ENCODE measurements at places on chromosomes 4 and X. TPM values are rescaled to one million over a fixed set of nuclear protein-coding genes. Genes with fewer than 3 reads are reported as not detected.

DNA sequence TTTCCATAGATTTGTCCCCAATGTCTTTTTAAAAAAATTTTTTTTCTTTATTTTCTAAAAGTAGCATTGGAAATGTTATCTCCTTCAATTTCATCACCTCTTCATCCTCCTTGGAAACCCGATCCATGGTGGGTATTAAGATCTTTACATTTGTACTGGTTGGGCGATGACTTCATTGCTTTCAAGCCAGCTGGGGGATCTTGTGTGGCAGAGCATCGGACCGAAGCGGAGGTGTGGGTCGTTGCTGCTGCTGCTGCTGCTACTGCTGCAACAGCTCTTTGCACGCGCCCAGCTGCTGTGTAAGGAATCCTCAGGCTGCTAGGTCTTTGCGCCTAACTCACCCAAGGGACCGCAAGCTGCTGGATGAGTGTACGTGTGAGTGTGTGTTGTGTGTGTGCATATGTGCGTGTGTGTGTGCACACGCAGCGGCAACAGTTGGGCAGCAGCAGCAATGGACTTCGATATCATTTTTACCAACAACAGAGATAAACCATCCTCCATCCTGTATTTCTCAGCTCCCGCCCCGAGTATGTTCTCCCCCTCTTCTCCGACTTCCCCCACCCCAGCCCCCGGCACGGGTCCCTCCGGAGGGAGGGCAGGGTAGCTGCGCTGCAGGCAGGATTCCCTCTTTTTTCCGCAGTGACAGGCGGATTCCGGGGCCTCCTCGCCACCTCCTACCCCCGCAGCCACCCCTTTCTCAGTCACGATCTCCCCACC lies 768 bp upstream of the CDKL5 start:
- DNase-seq: peak; percentile 31
- H3K27ac ChIP-seq: peak overlapping the region; percentile 44
- peaks cover 14% of the 10 kb centered on the region for H3K4me1 ChIP-seq
- H3K27me3 ChIP-seq: no peaks in the 10 kb centered on the region
- peak overlapping the region; percentile 81 for H3K4me3 ChIP-seq

- H3K4me3 ChIP-seq: no peak overlapping the region
- no peaks in the 10 kb centered on the region for H3K27me3 ChIP-seq
- no peaks in the 10 kb centered on the region for H3K4me1 ChIP-seq
- H3K36me3 ChIP-seq: no peaks in the 10 kb centered on the region
- no peak for DNase-seq
These were observed 49.4 kb downstream of the DTHD1 start for GRCh38 chr4:36330796-36331195.

GRCh38 chrX:78922754-78923153 lies 22.4 kb upstream of the P2RY10 start:
- H3K27ac ChIP-seq: no peak overlapping the region
- DNase-seq: no peak
- H3K36me3 ChIP-seq: no peaks in the 10 kb centered on the region
- H3K4me1 ChIP-seq: no peaks in the 10 kb centered on the region
- H3K4me3 ChIP-seq: no peak overlapping the region

GRCh38 chr4:3470244-3471097 lies 7.4 kb downstream of the DOK7 start:
- H3K4me1 ChIP-seq: no peaks in the 10 kb centered on the region
- H3K27ac ChIP-seq: no peak overlapping the region
- no peaks in the 10 kb centered on the region for H3K27me3 ChIP-seq
- DNase-seq: no peak
- H3K4me3 ChIP-seq: no peak overlapping the region

- H3K36me3 ChIP-seq: no peaks in the 10 kb centered on the region
- H3K4me1 ChIP-seq: peaks cover 24% of the 10 kb centered on the region
- H3K4me3 ChIP-seq: no peak overlapping the region
- no peak for DNase-seq
These were observed 21.3 kb downstream of the ABCG2 start for GRCh38 chr4:88137112-88137511.

DNA sequence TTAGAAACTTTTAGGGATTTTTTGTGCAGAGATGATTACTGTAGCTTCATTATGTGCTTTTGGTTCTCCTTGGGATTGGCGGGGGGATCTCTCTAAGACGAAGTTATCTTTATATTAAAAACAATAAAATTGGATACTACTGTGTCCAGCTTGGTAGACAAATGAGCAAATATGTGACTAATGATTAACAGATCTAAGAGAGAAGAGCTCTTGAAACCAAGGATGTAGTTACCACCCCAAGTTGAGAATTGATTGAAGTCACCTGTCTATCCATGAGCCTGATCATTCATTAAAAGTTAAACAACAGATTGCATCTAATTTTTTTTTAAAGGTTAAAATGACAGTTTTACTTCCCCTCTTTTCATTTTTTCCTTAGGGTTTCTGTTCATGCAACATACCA lies 8.7 kb downstream of the PAICS start:
- H3K4me3 ChIP-seq: no peak overlapping the region
- no peak overlapping the region for H3K27ac ChIP-seq
- no peak for DNase-seq
- no peaks in the 10 kb centered on the region for H3K27me3 ChIP-seq

- H3K27ac ChIP-seq: no peak within 1 kb of the TSS
- no peak within 1 kb of the TSS for H3K4me3 ChIP-seq
- H3K27me3 ChIP-seq: no peaks in the 10 kb centered on the region
- H3K36me3 ChIP-seq: no peaks in the 10 kb centered on the region
- no peaks in the 10 kb centered on the region for H3K4me1 ChIP-seq
These were observed at the start of gene MTMR8 for GRCh38 chrX:64394874-64395567. MTMR8 (minus strand) TSS chrX:64395452; CDS start chrX:64395363, 89 bp downstream.

GRCh38 chr4:22031423-22031822 lies 82.9 kb upstream of the KCNIP4 start:
- no peak overlapping the region for H3K4me3 ChIP-seq
- no peaks in the 10 kb centered on the region for H3K27me3 ChIP-seq
- no peak for DNase-seq

PALLD gene
- 99.8 TPM for total RNA-seq

GRCh38 chr4:156786713-156787112 lies 184.9 kb downstream of the PDGFC start:
- H3K4me3 ChIP-seq: no peak overlapping the region
- peaks cover 14% of the 10 kb centered on the region for H3K4me1 ChIP-seq
- no peaks in the 10 kb centered on the region for H3K36me3 ChIP-seq
- H3K27ac ChIP-seq: no peak overlapping the region

GRCh38 chrX:46044486-46044885 lies 500.7 kb downstream of the ZNF674 start:
- no peaks in the 10 kb centered on the region for H3K27me3 ChIP-seq
- H3K27ac ChIP-seq: no peak overlapping the region
- H3K4me1 ChIP-seq: no peaks in the 10 kb centered on the region
- H3K4me3 ChIP-seq: no peak overlapping the region
- no peak for DNase-seq

- no peak for DNase-seq
- no peaks in the 10 kb centered on the region for H3K4me1 ChIP-seq
- no peaks in the 10 kb centered on the region for H3K36me3 ChIP-seq
- H3K4me3 ChIP-seq: no peak overlapping the region
These were observed 103.9 kb downstream of the ADGRA3 start for GRCh38 chr4:22412013-22412412.

DNA sequence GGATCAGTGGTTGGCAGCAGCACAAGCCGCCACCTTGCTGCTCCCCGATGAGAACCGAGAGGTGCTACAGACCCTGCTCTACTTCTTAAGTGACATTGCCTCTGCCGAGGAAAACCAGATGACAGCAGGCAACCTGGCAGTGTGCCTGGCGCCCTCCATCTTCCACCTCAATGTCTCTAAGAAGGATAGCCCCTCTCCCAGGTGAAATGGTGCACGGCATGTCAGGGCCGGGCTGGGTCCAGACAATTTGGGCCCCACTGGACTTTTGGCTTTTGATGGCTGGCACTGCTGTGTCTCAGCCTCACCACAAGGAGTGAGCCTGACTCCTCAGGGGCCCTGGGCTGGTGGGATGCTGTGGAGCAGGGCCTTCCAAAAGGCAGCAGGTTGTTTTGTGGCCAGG lies 74.1 kb downstream of the STARD8 start:
- no peaks in the 10 kb centered on the region for H3K27me3 ChIP-seq
- H3K4me1 ChIP-seq: no peaks in the 10 kb centered on the region
- no peak overlapping the region for H3K27ac ChIP-seq
- no peaks in the 10 kb centered on the region for H3K36me3 ChIP-seq

PCDH7 gene
- 1.2 TPM for total RNA-seq

- DNase-seq: no peak
- peaks cover 13% of the 10 kb centered on the region for H3K4me1 ChIP-seq
- no peaks in the 10 kb centered on the region for H3K36me3 ChIP-seq
- 0 out of 2 replicates have a peak overlapping the region, but pooled peaks have one; percentile 1 for H3K27ac ChIP-seq
- no peaks in the 10 kb centered on the region for H3K27me3 ChIP-seq
These were observed 136.8 kb downstream of the TET2 start for GRCh38 chr4:105283501-105283900.

DNA sequence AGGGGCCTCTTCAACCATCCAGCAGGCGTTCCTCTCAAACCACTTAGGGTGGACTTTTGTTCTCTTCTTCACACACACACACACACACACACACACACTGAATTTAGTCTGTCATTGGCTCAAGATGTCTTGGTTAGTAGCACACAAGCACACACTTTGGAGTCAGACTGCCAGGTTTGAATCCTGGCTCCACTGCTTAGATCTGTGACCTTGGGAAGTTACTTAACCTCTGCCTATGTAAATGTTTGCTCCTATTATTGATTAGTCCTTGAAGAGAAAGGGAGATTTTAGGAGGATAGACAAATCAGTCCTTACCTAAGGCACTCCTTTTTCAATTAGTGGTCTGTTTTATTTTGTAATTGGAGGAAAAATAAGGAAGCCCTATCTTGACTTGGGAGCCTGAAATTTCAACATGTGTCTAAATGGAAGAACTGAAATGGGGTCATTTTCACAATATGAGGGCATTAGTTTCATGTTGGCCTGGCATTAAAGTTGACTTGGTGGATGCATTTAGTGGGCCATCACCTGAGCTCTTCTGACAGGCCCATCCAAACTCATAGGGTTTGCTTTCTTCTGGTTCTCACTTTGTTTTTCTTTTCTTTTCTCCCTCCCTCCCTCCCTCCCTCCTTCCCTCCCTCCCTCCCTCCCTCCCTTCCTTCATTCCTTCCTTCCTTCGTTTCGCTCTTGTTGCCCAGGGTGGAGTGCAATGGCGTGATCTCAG lies 13.3 kb upstream of the TMEM131L start:
- no peaks in the 10 kb centered on the region for H3K36me3 ChIP-seq
- H3K4me3 ChIP-seq: no peak overlapping the region
- H3K27ac ChIP-seq: no peak overlapping the region

RCHY1 gene
- total RNA-seq: 34.0 TPM

DNA sequence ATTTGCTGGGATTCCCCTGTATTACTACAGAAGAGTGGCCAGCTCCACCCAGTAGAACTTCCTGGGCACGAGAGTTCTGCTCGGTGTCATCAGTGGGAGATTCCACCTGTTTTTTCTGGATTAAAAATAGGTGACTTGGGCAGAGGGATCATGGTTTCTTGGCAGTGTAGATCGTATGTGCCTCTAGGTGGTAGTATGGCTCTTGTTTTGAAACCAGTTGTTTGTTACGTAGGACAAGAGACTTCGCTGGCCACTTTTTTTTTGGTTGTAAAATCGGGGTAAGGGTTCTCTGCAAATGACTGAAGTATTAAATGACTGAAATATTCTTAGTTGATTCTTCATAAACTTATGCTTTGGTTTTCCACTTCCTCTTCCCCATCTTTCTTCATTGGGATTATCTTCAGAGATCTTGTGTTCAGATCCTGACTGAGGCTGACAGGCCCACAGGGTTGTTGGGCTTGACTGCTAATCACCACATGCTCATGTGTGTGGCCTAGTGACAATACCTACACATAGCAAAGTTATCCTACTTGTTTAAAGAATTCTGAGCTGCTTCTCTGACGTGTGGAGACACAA lies 43.8 kb upstream of the WDR1 start:
- no peaks in the 10 kb centered on the region for H3K27me3 ChIP-seq
- DNase-seq: no peak
- no peak overlapping the region for H3K4me3 ChIP-seq
- H3K4me1 ChIP-seq: no peaks in the 10 kb centered on the region
- H3K36me3 ChIP-seq: no peaks in the 10 kb centered on the region

DNA sequence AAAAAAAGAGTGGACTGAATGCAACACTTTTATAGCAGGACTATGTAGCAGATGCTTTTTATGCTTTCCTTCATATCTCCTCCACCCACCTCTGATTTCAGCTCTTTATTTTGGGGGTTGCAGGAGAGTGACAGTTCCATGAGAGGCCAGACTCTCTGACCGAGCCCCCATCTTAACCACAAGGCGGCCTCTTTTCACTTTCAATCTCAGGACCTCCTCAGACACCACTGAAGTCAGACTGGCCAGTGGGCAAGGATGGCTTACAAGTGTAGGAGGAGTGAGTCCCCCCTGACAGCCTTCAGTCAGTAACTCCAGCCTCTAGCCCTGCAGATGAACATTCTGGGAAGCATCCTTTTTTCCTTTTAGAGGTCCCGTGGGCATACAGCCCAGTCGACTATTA lies 140.8 kb downstream of the FRAS1 start:
- H3K4me3 ChIP-seq: no peak overlapping the region
- no peak for DNase-seq
- no peaks in the 10 kb centered on the region for H3K27me3 ChIP-seq
- no peak overlapping the region for H3K27ac ChIP-seq
- H3K4me1 ChIP-seq: no peaks in the 10 kb centered on the region

DNA sequence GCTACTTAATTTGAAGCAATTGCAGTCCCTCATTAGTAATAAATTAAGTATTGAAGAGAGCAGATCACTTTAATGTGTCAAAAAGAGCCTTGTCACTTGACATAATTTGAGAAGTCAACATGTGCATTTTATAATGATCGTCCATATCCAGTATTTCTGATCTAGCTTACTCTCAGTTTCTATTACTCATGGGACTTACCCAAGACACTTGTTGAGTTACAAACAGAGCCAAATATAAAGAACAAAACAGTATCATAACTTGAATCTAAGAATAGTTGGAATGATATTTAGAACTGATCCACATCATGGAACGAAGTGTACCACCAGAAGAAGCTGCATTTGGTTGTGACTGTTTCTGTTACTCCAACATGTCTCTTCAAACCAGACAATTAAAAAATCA lies 54.7 kb downstream of the SLITRK4 start:
- H3K36me3 ChIP-seq: no peaks in the 10 kb centered on the region
- no peak overlapping the region for H3K4me3 ChIP-seq
- no peak overlapping the region for H3K27ac ChIP-seq
- H3K27me3 ChIP-seq: no peaks in the 10 kb centered on the region
- no peaks in the 10 kb centered on the region for H3K4me1 ChIP-seq

GRCh38 chrX:154460326-154460725 lies 2.2 kb downstream of the PLXNA3 start:
- H3K27me3 ChIP-seq: no peaks in the 10 kb centered on the region
- DNase-seq: no peak
- peaks cover 8% of the 10 kb centered on the region for H3K4me1 ChIP-seq
- H3K4me3 ChIP-seq: no peak overlapping the region
- no peaks in the 10 kb centered on the region for H3K36me3 ChIP-seq

DNA sequence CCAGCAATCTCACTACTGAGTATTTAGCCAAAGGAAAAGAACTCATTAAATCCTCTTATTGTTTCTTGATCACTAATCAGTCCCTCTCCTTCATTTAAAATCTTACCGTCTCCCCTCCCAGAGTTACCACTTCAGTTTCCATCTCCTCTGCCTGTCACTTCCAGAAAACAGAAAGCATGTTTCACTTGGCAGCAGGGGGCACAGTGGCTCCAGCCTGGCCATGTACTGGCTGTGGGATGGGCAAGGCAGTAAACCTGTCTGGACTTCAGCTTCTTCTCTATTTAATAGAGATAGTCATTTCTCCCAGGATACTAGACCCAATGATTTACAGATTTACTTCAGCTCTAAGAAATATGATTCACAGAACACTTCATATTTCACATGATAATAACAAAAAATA lies 63.2 kb downstream of the CD40LG start:
- no peak overlapping the region for H3K4me3 ChIP-seq
- no peaks in the 10 kb centered on the region for H3K27me3 ChIP-seq
- H3K36me3 ChIP-seq: no peaks in the 10 kb centered on the region
- DNase-seq: peak; percentile 39
- peaks cover 8% of the 10 kb centered on the region for H3K4me1 ChIP-seq

CTAG1B gene
- total RNA-seq: not detected

Measured in SJSA1 (cell line).